Stimulated activated CD4-positive, alpha-beta T cell treated with anti-CD3 and anti-CD28 coated beads, Interleukin-1b, Interleukin-23, amount 100 ng/mL, for 24 hours (primary cell): ENCODE measurements at places on chromosomes 12 and 14.

GRCh38 chr12:93135286-93136239 lies 206.5 kb upstream of the EEA1 start:
- no peak for DNase-seq

- no peak for DNase-seq
These were observed 323.6 kb downstream of the ZFP36L1 start for GRCh38 chr14:68469208-68469713.

- DNase-seq: no peak
These were observed 17.7 kb downstream of the ETV6 start for GRCh38 chr12:11667171-11667570.

- DNase-seq: no peak
These were observed 50.2 kb upstream of the VRK1 start for GRCh38 chr14:96747006-96747405.

DNA sequence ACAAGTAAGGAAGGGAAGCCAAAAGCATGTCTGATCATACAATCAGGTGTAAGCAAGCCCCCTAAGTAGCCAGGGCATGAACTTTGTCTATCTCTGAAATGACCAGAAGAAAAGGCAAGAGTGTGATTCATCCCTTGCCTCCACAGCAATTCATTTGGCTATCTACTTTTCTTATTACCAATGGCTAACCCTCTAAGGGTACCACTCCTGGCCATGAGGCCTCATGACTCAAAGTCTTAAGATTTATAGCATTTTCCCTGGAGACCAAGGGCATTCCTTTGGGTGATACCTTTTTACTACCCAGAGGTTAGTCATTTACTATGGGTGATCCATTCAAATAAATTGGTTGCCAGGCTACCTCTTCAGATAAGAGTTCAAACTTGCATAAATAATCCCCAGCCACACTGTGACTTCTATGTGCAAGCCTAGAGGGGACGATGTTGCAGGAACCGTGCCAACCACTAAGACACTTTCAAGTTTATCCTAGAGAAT lies 1.5 kb upstream of the LGALS3 start:
- DNase-seq: no peak

DNA sequence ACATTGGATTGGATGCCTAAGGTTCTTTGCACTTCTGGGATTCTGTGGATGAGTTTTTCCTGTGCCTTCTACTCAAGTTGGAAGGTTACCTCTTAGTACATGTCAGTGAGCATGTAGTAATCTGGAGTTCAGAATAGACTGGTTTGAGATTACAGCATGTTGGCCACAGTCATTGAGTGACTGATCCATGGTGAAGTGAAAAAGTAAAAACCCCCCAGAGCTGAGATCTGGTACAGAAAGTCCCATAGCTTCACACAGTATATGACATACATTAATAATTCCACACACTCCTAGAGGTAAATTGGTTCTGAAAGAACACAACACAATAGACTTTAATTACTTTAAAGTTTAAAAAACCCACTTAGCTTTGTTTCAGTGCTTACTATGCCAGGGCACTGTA lies 11.9 kb upstream of the CCND2 start:
- no peak for DNase-seq

- no peak for DNase-seq
These were observed 58.8 kb downstream of the PPP2R5C start for GRCh38 chr14:101820283-101820798.

GRCh38 chr14:56147449-56147848 lies 29.2 kb downstream of the PELI2 start:
- no peak for DNase-seq

GRCh38 chr12:50203691-50204090 lies 36.5 kb upstream of the CERS5 start:
- DNase-seq: no peak

GRCh38 chr12:121806009-121806545 lies 2.3 kb downstream of the SETD1B start:
- no peak for DNase-seq

DNA sequence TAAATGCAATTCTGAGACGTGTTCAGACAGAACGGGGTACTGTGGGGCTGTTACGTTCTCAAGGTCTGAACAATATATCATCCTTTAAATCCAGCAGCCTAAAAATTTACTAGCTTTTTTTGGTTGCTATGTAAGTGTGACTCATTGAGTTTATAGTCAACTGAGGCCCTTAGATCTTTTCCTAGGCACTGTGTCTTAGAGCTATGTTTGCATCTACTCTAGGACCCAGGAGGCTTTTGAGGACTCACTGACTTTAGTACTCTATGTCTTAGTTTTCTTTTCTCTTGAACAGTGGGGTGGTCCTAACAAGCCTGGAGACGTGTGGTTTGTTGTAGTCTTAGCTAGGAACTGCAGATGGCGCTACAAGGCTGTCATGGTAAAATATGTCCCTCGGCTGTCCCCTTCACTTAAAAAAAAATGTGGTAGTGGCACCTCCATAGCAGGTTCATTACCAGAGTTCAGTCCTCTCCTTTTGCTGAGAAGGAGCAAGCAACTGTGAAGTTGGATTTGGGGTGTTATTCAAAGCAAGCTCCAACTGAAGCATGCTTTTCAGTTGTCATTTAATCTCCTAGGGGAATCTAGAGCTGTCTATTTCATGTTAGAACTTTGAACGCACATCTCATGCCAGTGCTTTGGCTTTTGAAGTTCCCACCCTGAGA lies 8.7 kb upstream of the SPATS2 start:
- no peak for DNase-seq

DNA sequence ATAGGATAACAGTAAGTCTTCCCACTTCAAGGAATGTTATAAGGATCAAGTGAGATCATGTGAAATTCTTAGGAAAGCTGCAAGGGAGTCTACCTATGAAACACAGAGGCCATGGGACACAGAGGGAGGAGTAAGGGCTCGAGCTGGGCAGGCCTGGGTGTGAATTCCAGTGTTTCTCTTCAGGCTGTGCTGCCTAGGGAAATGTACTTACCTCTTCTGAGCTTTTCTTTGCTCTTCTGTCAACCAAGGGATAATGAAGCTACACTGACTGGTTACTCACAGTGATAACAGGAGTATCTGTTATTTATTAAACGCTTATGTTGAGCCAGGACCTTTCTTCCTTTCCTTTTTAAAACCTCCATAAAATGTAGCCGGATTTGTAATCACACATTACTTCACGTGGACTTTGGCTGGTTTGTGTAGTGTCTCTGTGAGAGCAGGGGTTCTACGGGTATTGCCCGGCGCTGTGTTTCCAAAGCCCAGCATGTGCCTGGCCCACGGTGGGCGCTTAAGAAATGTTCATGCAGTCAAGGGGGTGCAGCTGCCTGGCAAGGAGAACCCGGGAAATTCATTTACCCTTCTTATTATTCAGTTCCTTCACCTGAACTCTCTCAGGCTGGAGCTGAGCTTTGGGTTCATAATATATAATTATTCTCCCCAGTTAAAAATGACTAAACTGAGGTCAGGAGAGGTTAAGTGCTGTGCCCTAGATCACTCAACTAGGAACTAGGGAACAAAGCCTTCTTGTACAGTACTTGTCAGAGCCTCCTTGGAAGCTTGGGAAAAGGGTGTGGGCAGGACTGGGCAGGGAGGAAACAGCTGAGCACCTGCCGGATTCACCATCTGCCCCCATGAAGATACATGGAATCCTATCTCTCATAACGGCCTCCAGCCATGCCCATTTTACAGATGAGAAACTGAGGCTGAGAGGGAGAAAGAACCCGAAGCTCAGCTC lies 214.2 kb downstream of the CACNA1C start:
- DNase-seq: no peak

- no peak for DNase-seq
These were observed 1493.1 kb upstream of the FLRT2 start for GRCh38 chr14:84036840-84037239.

GRCh38 chr12:118982302-118982701 lies 961 bp downstream of the SRRM4 start:
- no peak for DNase-seq

DNA sequence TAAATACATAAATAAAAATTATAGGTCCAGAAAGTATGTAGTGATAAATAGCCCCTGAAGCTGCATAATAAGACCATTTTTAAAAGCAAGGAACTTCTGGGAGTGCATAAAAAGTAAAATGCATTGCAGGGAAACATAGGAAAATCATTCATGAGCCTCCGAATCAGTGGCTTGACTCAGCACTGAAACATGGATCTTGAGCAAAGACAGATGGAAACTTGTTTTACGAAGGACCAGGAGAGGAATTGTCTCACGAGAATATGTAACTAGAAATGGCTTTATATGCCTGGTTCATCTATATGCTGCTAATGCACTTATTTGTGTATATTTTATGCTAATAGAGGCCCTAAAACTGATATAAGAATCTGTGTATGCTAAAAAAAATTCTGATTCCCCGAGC lies 14.7 kb downstream of the TMEM30B start:
- DNase-seq: no peak

GRCh38 chr14:99213527-99213971 lies 58.4 kb downstream of the BCL11B start:
- no peak for DNase-seq
